ENCODE measurements at places on chromosomes 11 and 22.

DNA sequence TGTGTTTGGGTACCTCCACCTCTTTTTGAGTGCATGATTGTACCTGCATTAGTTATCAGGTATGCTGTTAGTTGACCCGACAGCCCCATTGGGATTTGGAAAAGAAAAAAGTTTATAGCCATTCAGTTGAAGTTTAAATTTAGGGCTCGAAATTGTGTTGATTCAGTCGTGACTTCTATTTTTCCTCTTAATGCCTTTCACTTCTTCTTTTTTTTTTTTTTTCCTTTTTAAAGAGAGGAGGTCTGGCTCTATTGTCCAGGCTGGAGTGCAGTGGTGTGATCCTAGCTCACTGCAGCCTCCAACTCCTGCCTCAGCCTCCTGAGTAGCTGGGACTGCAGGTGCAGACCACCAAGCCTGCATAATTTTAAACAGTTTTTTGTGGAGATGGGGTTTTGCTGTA is 2.3 kb downstream of the STT3A start:
- DNase-seq: no peak

- DNase-seq: no peak
Observed at GRCh38 chr11:130212431-130212961, 52.9 kb downstream of the ST14 start.

DNA sequence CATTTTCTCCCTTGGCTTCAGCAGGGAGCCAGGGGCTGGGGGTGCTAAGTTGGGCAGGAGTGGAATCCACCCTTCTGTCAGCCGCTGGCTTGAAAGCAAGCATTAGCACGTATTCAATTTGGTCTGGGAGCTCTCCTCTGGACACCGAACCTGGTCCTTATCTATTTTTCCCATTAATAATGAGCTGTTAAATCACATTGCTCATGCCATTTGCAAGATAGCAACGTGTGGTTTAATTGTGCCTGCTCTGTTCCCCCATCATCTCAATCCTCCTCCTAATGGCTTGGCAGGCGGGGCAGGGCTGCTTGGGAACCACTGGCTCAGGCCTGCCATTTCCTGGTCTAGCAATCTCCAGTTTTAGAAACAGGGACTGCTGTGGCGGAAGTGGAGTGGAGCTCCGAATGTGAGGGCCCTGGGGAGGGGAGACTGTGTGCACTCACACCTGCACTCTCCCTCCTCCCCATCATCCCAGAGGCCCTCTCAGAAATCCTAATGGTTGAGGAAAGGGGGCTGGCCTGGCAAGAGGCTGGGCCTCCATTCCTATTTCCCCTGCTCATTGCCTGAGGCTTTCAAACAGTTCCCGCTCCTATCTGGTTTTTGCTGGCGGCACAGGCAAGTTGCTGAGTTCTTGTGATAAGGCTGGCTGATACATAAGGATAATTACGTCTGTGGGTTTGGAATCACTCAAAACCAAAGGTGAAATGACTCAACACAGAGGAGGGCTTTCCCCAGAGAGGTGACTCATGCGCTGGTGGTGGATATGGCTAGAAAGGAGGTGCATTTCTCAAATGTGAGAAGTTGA is 201.2 kb upstream of the E2F8 start:
- DNase-seq: no peak

GRCh38 chr22:38941488-38941987 is 15.9 kb upstream of the APOBEC3A start:
- DNase-seq: no peak

- no peak for DNase-seq
Observed at GRCh38 chr11:59174664-59175033, 2.7 kb downstream of the DTX4 start.

GRCh38 chr11:45655012-45655283 is 10.5 kb downstream of the CHST1 start:
- no peak for DNase-seq

DNA sequence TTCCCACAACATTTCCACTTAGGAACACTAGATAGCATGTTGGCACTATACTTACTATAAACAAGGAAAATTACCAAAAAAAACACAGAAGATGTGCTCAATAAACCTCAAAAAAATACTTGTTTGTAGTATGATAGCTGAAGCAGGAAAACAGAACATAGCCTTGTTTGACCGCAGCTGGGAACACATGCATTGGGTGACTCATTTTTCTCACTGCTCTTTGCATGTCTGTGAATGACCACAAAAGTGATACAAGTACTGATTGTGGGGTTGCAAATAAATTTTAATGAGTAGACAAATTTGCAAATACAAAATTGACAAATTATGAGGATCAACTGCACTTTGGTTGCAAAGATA is 22.8 kb upstream of the GUCY1A2 start:
- DNase-seq: no peak

DNA sequence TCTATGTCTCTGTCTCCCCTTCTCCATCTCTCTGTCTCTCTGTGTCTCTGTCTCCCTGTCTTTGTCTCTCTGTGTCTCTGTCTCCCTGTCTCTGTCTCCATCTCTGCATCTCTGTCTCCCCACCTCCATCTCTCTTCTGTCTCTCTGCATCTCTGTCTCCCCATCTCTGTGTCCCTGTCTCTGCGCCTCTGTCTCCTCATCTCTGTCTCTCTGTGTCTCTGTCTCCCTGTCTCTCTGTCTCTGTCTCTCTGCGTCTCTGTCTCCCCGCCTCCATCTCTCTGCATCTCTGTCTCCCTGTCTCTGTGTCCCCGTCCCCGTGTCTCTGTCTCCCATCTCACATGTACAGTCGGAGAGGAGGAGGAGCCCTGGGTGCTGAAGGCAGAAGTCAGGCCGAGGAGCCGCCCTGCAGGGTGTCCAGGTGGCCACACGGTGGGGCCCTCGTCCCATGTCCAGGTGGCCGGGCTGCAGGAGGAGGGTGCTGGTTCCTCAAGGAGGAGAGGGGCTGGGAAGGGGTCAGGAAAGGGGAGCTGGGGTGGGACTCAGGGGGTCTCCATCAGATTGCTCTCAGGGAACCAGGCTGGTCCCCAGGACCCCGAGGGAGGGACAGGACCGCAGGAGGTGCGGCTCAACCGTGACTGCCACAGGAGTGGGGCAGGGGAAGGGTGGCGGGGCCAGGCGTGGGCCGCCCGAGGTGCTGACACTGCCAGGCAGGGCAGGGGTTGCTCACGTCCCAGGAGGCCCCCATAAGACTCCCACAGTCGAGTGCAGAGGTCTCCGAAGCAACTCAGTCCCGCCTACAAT is 25.6 kb upstream of the TH start:
- peak; percentile 32 for DNase-seq

- DNase-seq: no peak
Observed at GRCh38 chr11:118078911-118079411, 2.1 kb downstream of the TMPRSS4 start.

- no peak for DNase-seq
Observed at GRCh38 chr11:132258875-132259274, 888.5 kb downstream of the NTM start.

GRCh38 chr11:73001615-73002014 is 140.5 kb downstream of the FCHSD2 start:
- DNase-seq: no peak

- no peak for DNase-seq
Observed at GRCh38 chr11:70493891-70494290, 95.6 kb downstream of the CTTN start.

DNA sequence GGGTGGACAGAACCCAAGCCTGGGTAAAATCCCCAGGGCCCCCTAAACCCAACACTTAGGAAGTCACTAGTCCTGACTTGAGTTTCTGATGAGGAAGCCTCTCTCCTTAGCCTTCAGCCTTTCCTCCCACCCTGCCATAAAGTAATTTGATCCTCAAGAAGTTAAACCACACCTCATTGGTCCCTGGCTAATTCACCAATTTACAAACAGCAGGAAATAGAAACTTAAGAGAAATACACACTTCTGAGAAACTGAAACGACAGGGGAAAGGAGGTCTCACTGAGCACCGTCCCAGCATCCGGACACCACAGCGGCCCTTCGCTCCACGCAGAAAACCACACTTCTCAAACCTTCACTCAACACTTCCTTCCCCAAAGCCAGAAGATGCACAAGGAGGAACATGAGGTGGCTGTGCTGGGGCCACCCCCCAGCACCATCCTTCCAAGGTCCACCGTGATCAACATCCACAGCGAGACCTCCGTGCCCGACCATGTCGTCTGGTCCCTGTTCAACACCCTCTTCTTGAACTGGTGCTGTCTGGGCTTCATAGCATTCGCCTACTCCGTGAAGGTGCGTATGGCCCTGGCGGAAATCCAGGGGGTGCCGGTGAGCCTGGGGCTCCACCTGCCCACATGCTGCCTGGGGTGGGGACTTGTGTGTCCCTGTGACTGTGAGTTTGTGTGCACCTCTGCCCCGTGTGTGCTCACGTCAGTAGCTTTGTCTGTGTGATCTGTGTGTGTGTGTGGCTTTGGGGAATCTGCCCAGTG is at the start of gene IFITM1:
Gene IFITM1, plus strand, starts transcription at position 254 of the 767 bp plus-strand sequence. Its CDS starts 131 bp downstream, at position 385.
- no peak for DNase-seq

DNA sequence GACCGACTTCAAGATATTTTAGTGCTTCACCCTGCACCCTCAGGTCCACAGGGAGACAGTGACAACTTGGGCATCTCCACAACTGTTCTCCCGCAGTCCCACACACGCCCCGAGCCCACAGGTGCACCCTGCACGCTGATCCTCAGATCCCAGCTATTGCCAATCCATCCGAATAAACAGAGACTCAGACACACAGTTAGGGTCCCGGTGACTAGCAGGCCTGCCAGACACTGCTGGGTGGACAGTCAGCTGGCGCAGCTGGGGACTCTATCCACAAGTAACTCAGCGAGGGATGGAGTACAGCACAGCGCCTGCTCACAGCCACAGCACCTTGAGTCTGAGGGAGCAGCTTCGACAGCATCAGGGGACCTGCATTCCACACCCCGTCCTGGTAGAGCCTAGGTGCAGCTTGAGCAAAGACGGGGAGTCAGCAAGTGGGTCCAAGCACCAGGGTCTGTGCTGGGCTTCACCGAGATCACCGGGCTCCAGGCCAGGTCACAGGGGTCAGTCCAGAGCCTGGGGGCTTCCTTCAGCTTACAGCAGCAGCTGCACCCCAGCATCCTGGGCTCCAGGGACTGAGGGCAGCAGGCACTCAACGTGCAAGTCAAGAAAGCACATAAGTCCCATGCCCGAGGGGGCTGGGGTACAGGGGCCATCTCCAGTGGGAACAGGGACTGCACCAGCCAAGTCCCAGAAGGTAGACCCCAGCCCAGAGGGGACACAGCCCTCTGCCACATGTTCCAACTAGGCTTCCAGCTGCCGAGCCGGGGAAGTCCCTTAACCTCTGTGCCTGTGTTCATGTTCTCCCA is 7.6 kb downstream of the RPL3 start:
- no peak for DNase-seq

- no peak for DNase-seq
Observed at GRCh38 chr22:28148816-28149465, 229.9 kb upstream of the PITPNB start.

GRCh38 chr22:48079505-48080290 is 1317.2 kb downstream of the TBC1D22A start:
- no peak for DNase-seq

GRCh38 chr22:27108425-27109114 is 451.2 kb downstream of the MIAT start:
- DNase-seq: no peak

DNA sequence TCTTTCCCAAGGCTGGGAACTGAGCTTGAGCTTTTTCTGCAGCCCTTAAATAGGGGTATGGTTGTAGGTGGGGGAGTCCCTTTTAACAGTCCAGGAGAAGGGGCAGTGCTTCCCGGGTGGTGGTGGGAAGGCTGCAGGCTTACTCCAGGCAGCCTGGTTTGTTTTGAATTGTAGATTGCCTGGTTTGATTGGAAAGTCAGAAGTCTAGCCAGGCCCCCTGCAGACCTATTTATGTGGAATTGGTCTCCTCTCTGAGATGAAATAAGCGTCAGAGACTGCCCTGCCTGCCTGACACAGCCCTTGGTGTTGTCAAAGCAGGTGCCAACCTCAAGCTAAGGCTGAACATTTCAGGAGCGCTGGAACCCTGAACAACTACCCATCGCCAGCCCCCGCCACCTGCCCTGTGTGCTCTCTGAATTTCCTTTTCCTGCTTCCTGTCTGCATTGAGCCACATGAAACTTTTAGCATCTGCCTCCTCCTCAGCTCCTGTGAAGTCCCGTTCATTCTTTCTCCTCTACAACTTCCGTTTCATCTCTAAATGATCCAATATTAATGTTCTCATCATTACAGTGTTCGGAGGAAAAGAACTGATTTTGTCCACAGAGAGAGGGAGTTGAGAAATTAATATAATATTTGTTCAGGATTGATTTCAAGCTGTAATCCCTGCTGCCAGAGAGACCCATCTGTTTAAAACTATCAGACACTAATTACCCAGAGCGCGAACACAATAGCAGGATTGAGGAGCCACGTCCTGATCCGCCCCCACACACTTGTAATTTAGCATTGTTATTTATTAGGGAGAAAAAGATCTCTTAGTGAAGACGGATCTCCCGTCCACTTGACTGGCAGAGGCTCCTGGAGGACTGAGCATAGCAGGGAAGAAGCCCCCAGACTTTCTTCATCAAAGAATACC is 136.5 kb downstream of the TRIM29 start:
- DNase-seq: no peak

GRCh38 chr22:29000641-29001040 is 61.0 kb downstream of the C22orf31 start:
- no peak for DNase-seq

DNA sequence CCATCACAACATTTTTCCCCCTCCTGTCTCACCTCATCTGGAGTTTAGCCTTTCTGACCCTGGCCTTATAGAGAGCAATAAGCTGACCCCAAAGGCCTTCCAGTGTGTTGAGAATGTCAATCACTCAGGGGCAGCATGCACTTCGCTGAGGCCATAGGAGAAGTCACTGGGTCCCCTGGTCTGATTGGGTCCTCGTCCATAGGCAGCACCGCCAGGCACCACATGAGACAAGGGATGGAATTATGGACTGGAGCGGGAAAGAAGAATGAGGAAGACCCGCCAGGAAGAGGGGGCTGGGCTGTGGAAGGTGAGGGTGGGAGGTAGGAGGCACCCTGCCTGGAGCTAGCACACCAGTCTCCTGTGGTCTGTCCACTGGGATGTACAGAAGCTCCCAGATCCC is 72.9 kb downstream of the DSCAML1 start:
- DNase-seq: no peak

- no peak for DNase-seq
Observed at GRCh38 chr11:125281831-125282595, 117.5 kb downstream of the PKNOX2 start.

GRCh38 chr22:42145175-42145574 is 14.6 kb upstream of the CYP2D6 start:
- DNase-seq: no peak

DNA sequence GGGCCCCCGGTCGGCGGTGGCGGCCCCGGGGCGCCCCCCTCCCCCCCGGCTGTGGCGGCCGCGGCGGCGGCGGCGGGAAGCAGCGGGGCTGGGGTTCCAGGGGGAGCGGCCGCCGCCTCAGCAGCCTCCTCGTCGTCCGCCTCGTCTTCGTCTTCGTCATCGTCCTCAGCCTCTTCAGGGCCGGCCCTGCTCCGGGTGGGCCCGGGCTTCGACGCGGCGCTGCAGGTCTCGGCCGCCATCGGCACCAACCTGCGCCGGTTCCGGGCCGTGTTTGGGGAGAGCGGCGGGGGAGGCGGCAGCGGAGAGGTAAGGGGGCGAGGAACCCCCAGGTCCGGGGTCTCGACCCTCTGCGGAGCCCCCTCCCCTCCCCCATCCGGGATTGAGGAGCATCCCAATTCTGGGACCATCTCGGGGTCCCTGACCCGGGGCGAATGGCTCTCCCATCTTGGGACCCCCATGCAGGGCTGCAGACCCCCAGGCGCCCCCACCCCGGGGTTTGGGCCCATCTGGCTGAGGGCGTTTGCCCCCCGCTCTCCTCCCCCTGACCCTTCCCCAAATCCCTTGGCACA is 431 bp downstream of the KMT2A start:
- DNase-seq: peak; percentile 22

GRCh38 chr11:127130321-127130720 is 129.8 kb upstream of the KIRREL3 start:
- DNase-seq: no peak
